Hematopoietic multipotent progenitor cell treated with erythropoietin and hydrocortisone succinate and interleukin-3 and kit ligand, for 15 days (in vitro differentiated cells): ENCODE measurements at places on chromosomes 13 and 19.

DNA sequence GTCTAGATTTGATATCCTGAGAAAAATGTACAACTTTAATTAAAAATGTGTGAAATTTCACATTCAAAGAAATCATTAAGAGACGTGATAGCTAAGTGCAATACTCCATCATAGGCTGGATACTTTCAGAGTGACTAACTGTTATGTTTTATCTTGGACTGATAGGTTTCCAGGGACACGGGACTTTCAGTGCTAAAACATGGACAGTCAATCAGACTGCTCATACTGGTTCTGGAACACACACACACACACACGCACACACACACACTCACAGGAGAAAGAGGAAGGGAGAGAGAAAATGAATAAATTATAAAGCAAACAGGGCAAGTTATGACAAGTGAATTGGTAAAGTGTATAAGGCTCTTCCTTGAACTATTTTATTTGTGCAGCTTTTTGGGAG is 955.9 kb downstream of the SLITRK5 start:
- DNase-seq, result no peak

GRCh38 chr13:95896301-95896700 is 156.9 kb downstream of the UGGT2 start:
- DNase-seq, result no peak

DNA sequence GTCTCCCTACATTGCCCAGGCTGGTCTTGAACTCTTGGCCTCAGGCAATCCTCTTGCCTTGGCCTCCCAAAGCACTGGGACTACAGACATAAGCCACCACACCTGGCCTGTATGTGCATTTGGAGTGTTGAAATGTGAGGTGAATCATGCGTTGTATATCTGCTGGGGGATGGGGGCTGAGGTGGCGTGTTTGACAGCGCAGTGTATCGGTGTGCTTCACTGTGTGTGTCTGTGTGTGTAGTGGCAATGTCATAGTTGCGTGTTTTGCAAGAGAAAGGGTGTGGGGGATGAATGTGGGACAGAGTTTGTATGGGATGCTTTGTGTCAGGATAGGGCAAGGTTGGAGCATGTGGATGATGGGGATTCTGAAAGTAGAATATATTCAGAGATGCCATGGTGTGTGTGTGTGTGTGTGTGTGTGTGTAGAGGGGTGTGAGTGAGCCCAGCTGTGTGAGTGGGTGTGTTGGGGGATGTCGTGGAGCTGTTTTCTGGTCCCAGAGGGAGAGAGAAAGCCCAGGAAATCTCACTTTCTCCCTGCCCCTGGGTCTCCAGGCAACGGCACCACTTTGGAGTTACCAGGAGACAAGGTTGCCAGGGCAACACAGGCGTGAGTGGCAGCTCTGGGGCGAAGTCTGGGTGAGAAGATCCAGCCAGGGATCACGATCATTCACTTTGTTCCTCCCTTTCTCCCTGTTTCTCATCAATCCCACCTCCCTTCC is 1.1 kb upstream of the SWSAP1 start:
- DNase-seq, result peak; percentile 45

DNA sequence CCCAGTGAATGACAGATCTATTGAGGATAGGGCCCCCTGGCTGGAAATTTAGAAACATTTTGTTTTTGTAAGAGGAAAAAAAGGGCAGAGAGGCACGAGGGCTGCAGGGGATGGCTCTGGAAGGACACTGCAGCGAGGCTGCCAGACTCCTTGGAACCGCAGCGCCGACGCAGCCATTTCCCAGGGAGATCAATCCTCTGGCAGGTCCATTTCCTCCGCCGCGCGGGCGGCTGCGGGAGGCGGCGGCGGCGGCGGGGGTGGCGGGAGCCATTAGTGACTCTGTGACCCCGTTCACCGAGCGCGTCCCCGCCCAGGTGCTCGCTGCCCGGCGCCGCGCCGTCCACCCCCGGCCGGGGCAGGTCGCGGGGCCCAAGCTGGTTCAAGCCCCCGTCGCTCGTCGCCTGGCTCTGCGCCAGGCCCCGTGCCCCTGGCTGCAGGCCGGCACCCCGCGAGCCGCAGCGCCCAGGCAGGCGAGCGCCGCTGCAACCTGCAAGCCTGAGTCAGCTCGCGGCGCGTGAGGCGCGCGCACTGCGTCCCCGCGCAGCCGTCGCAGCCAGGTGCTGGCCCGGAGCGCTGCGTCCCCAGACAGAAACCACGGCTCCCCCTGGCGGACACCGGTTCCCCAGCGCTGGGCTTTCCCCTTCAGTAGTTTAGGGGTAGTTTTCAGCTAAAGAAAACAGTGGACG is 192.6 kb downstream of the KATNAL1 start:
- DNase-seq, result peak; percentile 73

DNA sequence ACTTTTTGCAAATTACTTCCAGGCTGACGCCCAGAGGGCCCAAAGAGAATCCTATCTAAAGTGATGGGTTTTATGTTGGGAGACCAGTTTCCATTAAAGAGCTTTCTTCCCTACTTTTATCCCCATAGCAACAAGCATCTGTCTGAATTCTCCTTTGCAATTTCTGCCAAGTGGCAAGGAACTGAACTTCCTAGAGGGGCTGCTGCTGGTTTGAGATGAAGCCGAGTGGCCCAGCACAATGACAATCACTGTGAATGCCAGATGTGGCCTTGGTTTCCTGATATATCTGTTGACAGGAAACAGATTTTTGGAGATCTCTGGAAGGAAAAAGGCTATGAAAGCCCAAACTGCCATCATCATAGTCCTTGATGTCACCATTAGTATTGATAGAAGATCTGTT is 198.6 kb downstream of the OXGR1 start:
- DNase-seq, result no peak

DNA sequence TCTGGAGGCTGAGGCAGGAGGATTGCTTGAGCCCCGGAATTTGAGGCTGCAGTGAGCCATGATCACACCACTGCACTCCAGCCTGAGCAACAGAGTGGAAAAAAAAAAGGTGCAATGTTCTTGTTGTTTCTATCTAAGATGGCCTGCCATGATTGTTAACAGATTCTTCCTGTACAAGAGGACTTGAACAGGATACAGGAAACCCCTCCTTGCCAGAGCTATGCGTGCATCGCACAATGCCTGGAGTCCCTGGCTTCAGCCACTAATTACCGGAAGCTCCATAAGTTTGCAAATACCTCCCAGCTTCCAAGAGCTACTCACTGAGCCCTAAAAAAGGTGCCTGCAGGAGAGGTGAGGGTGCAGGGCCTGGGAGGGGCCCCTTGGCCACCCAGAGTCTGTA is 13.1 kb upstream of the HIF3A start:
- no peak for DNase-seq

DNA sequence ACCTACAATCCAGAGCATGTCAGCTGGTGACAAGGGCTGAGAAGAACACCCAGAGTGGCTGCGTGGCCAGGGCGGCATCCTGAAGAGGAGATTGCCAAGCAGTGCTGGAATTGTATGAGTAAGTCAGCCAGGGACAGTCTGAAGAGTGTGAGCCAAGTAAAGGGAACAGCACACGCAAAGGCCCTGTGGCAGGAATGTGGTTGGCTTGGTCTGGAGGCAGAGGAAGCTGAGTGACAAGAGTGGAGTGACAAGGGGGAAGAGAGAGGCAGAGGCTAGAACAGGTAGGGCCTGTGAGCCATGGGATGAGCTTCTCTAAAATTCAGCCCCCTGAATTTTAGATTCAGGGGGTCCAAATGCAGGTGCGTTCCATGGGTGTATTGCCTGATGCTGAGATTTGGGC is 53.7 kb upstream of the UQCRFS1 start:
- no peak for DNase-seq

- no peak for DNase-seq
Measured at GRCh38 chr19:4597278-4597974, 37.9 kb upstream of the SEMA6B start.

GRCh38 chr13:52383366-52383765 is 22.6 kb downstream of the THSD1 start:
- DNase-seq, result no peak

- no peak for DNase-seq
Measured at GRCh38 chr19:31427857-31428256, 78.6 kb upstream of the TSHZ3 start.

DNA sequence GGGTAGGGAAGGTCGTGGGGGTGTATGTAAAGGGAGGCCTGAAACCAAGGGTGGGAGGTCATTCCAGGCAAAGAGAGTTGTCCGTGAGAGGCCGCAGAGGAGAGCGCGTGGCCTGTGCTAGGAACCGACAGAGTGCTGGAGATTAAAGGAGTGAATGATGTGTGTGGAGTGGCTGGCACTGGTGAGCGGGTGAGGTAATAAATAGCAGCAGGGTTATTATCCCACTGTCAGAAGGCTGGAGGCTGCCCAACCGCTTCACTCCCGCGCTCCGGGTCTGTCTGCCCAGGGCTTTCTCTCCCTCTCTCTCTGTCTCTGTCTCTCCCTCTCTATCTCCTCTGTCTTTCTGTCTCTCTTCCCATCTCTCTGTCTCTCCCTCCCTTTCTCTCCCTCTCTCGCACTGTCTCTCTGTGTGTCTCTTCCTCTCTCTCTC is 17.4 kb downstream of the ZNF579 start:
- DNase-seq, result no peak
